ENCODE measurements at places on chromosomes 1 and 21. TPM values are rescaled to one million over a fixed set of nuclear protein-coding genes. Genes with fewer than 3 reads are reported as not detected.

Gene MAP10
- 2.3 TPM for total RNA-seq

DNA sequence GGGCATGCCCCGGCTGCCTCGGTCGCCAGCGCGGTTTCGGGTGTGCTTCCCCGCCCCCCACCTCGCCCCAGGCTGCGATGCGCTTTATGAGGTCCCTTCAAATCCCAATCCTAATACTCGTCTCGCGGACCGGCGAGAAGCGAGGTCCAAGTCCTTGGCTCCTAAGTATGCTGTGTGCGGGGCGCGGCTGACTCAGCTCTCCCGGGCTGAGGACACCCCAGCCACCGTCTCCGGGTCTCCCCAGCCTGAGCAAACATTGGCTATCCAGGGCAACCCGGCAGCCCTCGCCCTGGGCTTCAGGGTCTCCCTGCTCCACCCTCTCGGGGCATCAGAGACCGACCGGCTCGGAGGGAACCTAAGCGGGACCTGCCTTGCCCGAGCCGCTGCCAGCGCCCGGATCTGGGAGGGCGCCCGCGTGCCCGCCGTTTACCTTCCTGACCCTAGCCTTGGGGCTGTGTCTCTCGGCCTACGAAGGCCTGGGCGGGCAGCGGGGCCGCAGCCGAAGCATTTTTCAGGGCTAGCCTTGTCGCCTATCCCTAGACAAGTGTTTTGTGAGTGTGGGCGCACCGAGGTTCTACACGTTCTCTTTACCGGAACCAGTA is 1.2 kb downstream of the ITPKB start:
- peak; percentile 69 for DNase-seq
- no peaks in the 10 kb centered on the region for H3K27me3 ChIP-seq
- peak overlapping the region; percentile 81 for H3K4me3 ChIP-seq
- H3K27ac ChIP-seq: no peak overlapping the region
- H3K4me1 ChIP-seq: peaks cover 3% of the 10 kb centered on the region

Gene MX2
- 0.54 TPM for total RNA-seq

Gene OR2L5
- not detected for total RNA-seq

- peak within 1 kb of the TSS; percentile 79 for H3K4me3 ChIP-seq
- H3K27me3 ChIP-seq: 0 out of 2 replicates have a peak, but pooled peaks cover 2% of the 10 kb centered on the region
- DNase-seq: peak; percentile 75
- H3K36me3 ChIP-seq: no peaks in the 10 kb centered on the region
These were observed at the start of gene RPS6KA1 for GRCh38 chr1:26529655-26530409. Gene RPS6KA1 (plus strand): TSS chr1:26529761. CDS start chr1:26529921, 160 bp downstream.

Gene CRYBG2
- not detected for total RNA-seq

DNA sequence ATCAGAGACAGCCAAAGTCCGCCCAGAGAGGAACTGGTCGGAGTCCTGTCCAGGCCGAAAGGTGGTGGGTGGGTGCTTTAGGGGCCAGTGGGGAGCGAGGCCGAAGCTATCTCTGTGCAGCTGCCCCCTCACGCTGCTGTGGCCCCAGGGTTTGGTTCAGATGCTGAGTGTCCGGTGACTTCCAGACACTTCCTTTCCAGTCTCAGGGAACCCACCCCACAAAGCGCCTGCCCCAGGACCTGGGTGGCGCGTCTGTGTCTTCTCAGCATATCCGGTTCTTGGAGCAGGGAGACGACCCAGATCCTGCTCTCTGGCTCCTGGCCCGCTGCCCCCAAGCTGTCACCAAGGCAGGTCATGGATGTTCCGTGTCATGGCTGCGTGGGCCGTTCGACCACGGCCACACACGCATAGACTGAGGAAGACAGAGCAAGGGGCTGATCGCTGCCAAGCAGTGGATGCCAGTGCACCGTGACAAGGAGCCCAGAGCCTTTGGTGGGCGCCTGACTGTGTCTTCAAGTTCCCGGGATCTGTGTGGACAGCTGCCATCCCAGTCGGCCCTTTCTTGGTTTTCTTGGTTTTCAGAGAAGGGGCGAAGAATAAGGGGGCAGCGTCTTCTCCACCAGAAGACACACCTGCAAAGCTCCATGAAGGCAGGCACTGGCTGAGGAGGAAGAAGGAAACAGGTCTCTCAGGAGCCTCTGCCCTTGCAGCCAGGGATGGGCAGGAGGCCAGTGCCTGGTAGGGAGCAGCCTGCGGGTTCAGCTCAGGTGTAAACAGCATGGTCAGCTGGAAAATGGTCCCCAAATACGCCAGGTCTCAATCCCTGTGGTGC is 22.9 kb upstream of the COL18A1 start:
- no peaks in the 10 kb centered on the region for H3K27me3 ChIP-seq
- H3K27ac ChIP-seq: no peak overlapping the region
- no peak for DNase-seq
- H3K4me3 ChIP-seq: no peak overlapping the region
- H3K4me1 ChIP-seq: peaks cover 9% of the 10 kb centered on the region

- H3K4me3 ChIP-seq: no peak overlapping the region
- peak; percentile 26 for DNase-seq
- H3K36me3 ChIP-seq: peaks cover 28% of the 10 kb centered on the region
- peaks cover 7% of the 10 kb centered on the region for H3K4me1 ChIP-seq
These were observed 96.7 kb upstream of the HP1BP3 start for GRCh38 chr1:20883766-20884165.

GRCh38 chr1:242787968-242788367 is 263.5 kb upstream of the PLD5 start:
- no peaks in the 10 kb centered on the region for H3K36me3 ChIP-seq
- no peaks in the 10 kb centered on the region for H3K27me3 ChIP-seq
- no peak overlapping the region for H3K4me3 ChIP-seq
- no peak overlapping the region for H3K27ac ChIP-seq
- no peak for DNase-seq

Gene BECN2
- total RNA-seq: not detected

Gene SYNC
- total RNA-seq: 112 TPM

DNA sequence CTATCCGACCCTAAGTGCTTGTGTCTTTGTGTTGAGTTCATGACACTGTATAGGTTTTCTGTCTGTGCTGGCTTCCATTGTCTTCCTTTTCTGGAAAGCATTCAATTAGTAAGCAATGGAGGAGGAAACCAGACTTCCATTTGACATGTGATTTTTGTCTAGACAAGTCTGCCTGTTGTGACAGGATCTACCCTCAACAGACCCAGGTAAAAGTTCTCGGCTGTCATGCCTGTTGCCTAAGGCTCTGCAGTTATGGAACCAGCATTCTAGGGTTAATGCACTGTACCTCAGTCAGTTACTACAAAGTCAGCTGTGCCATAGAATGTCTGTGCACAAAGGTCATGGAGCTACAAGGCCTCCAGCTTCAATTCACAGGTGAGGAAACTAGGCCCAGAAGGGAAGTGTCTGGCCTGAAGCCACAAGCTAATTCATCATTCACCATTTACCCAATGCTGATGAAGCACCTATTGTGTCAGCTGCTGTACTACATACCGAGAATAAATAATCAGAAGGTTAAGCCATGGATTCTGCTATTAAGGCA is 72.3 kb downstream of the PLPP3 start:
- H3K4me3 ChIP-seq: no peak overlapping the region
- H3K4me1 ChIP-seq: no peaks in the 10 kb centered on the region
- H3K27me3 ChIP-seq: no peaks in the 10 kb centered on the region
- DNase-seq: no peak
- H3K36me3 ChIP-seq: peaks cover 73% of the 10 kb centered on the region

GRCh38 chr1:20962576-20963258 is 175.6 kb upstream of the HP1BP3 start:
- no peak overlapping the region for H3K27ac ChIP-seq
- no peak overlapping the region for H3K4me3 ChIP-seq
- DNase-seq: peak; percentile 21
- H3K27me3 ChIP-seq: no peaks in the 10 kb centered on the region

DNA sequence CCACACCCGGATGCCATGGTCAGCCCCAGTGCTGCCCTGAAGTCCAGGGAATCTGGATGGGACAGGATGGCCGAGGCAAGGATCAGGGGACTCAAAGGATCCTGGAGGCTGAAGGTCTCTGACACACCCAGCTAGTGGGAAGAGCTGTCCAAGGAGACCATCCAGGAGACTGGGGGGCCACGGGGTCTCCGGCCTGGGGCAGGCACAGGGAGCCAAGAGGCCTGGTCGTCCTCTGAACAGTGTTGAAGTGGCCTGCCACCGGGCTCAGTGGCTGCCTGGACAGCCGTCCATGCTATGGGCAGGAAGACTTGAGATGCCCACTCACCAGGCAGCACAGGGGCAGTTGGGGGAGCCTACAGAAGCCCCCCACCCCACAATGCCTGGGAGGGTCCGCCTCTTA is 41.9 kb downstream of the MEGF6 start:
- H3K27ac ChIP-seq: no peak overlapping the region
- H3K36me3 ChIP-seq: no peaks in the 10 kb centered on the region
- no peaks in the 10 kb centered on the region for H3K4me1 ChIP-seq
- no peak for DNase-seq
- no peak overlapping the region for H3K4me3 ChIP-seq

- no peak overlapping the region for H3K27ac ChIP-seq
- H3K4me1 ChIP-seq: no peaks in the 10 kb centered on the region
These were observed 58.5 kb downstream of the TENT5C start for GRCh38 chr1:117664314-117664713.

Gene NBPF8
- total RNA-seq: 11.0 TPM

Gene DCST1
- not detected for total RNA-seq

DNA sequence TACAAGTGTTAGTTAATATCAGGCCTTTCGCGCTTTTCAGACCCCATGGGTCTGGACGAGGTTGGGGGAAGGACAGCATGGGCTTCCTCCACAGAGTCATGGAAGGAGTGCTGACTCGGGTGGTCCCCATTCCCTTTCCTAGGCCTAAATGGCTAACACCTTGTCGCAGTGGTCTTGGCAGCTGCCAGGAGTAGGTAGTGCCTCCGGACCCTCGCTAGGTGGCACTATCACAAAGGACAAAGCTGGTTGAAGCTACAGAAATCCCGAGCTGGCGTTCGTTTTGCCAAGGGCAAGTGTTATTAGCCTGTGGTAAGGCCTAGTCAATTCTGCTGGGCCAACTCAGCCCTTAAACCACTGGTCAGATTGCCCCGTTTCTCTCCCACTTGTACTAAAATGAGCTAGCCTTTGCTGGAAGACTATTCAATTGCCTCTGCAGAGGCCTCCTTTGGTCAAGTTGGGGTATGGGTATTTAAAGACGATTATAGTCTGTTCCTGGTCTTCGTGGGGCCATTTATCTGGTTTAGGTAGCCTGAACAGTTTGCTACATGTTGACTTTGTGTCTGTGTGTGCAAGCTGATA is 1.1 kb upstream of the UBE2Q1 start:
- peak overlapping the region; percentile 82 for H3K27ac ChIP-seq
- DNase-seq: peak; percentile 94
- H3K4me3 ChIP-seq: peak overlapping the region; percentile 100
- peaks cover 12% of the 10 kb centered on the region for H3K4me1 ChIP-seq

Gene IL23R
- not detected for total RNA-seq

- H3K36me3 ChIP-seq: no peaks in the 10 kb centered on the region
- no peak overlapping the region for H3K27ac ChIP-seq
- DNase-seq: peak; percentile 32
- no peak overlapping the region for H3K4me3 ChIP-seq
These were observed 2.3 kb downstream of the DENND4B start for GRCh38 chr1:153944005-153944826.

Gene ATG4C
- 4.4 TPM for total RNA-seq

- peaks cover 49% of the 10 kb centered on the region for H3K4me1 ChIP-seq
- no peaks in the 10 kb centered on the region for H3K36me3 ChIP-seq
- no peak overlapping the region for H3K4me3 ChIP-seq
- no peak for DNase-seq
- no peak overlapping the region for H3K27ac ChIP-seq
These were observed 1.6 kb downstream of the PALMD start for GRCh38 chr1:99647490-99647889.

- no peak overlapping the region for H3K4me3 ChIP-seq
- peaks cover 5% of the 10 kb centered on the region for H3K4me1 ChIP-seq
- no peaks in the 10 kb centered on the region for H3K36me3 ChIP-seq
- H3K27me3 ChIP-seq: no peaks in the 10 kb centered on the region
These were observed 2.1 kb upstream of the LCE2B start for GRCh38 chr1:152683846-152684245.

DNA sequence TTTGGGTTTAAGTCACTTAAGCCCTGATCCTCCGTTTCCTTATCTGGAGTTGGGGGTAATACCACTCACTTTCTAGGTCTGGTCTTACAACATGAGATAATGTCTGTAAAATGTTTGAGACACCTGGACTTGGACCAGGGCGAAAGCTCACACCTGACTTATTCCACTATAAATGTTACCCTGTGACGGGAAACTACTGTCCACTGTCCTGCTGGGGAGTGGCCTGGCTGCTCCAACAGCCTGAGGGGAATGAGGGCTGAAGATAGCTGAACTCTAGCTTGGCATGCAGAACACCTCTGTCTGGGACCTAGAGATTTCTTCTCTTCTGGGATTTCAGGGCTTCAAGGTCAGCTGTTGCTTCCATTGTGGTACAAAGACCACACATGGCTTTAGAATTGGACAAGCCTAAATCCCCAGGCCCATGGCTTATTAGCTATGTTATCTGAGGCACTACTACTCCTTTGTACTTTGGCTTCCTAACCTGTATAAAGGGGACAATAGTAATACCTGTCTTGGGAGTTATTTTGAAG is 9.5 kb upstream of the A3GALT2 start:
- H3K4me3 ChIP-seq: no peak overlapping the region
- peaks cover 38% of the 10 kb centered on the region for H3K4me1 ChIP-seq
- no peak overlapping the region for H3K27ac ChIP-seq
- H3K27me3 ChIP-seq: no peaks in the 10 kb centered on the region

GRCh38 chr1:182841368-182841988 is 2.3 kb downstream of the DHX9 start:
- H3K27me3 ChIP-seq: no peaks in the 10 kb centered on the region
- H3K4me3 ChIP-seq: peak overlapping the region; percentile 93
- H3K4me1 ChIP-seq: peaks cover 21% of the 10 kb centered on the region
- peak overlapping the region; percentile 90 for H3K27ac ChIP-seq

DNA sequence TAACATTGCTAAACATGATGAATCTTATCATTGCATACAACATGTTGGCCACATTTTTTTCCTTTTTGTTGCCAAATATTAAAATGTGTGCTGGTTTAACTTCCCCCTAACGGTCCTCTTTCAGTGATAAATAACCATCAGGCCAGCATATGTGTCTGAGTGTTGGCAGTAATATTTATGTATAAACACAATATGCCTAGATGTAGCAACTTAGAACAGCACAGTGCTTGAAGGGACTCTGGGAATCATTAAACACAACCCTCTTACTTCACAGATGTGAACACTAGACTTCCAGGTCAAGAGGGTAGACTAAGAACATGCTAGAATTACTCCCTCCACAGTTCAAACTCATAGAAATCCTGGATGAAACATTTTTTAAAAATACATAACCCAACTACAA is 581.8 kb downstream of the PLPP3 start:
- no peak overlapping the region for H3K4me3 ChIP-seq
- DNase-seq: no peak
- H3K27ac ChIP-seq: no peak overlapping the region
- H3K4me1 ChIP-seq: no peaks in the 10 kb centered on the region

- peaks cover 6% of the 10 kb centered on the region for H3K4me1 ChIP-seq
- H3K36me3 ChIP-seq: no peaks in the 10 kb centered on the region
- H3K4me3 ChIP-seq: no peak overlapping the region
- H3K27me3 ChIP-seq: no peaks in the 10 kb centered on the region
These were observed 21.3 kb upstream of the CCDC190 start for GRCh38 chr1:162882248-162882674.

Gene SYT11
- 28.5 TPM for total RNA-seq

DNA sequence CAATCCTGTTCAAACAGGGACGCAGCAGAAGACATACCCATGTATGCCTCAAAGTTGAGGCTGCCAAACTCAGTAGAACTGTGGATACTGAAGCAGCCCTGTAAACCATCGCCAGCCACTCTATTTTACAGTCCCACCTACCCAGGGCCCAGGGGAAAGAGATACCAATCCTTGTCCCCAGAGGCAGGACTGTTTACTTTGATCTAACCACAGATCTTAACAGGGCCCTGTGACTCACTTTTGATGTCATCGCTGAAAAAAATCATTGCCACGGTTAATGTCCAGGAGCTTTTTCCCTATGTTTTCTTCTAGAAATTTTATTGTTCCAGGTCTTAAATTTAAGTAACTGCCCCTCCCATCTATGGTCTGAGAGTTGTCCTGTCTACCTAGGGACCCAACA is 538.4 kb upstream of the NCAM2 start:
- H3K27me3 ChIP-seq: no peaks in the 10 kb centered on the region
- H3K4me3 ChIP-seq: no peak overlapping the region
